Renal cortical epithelial cell (primary cell): ENCODE measurements at places on chromosomes 3 and 15. TPM values are rescaled to one million over a fixed set of nuclear protein-coding genes. Genes with fewer than 3 reads are reported as not detected.

The SRGAP3 gene
- 5.4 and 16.0 TPM in 2 replicates for total RNA-seq

The CDC25A gene
- 3.2 and 7.3 TPM in 2 replicates for total RNA-seq

The ALPK3 gene
- total RNA-seq: 16.0 and 79.8 TPM in 2 replicates

The MITF gene
- 46.7 and 109 TPM in 2 replicates for total RNA-seq

The C3orf22 gene
- not detected in 2 replicates for total RNA-seq

The PLSCR2 gene
- 1.4 TPM in 1 of 2 replicates, not detected in the other for total RNA-seq

The ANKRD34C gene
- not detected in 2 replicates for total RNA-seq

The PPP4R2 gene
- total RNA-seq: 99.5 and 116 TPM in 2 replicates

The MOBP gene
- total RNA-seq: 1.6 TPM in 1 of 2 replicates, not detected in the other

The PDE12 gene
- total RNA-seq: 19.8 and 27.3 TPM in 2 replicates

The HYAL1 gene
- 7.3 and 22.8 TPM in 2 replicates for total RNA-seq

The BSN gene
- 0.25 TPM in 1 of 2 replicates, not detected in the other for total RNA-seq

DNA sequence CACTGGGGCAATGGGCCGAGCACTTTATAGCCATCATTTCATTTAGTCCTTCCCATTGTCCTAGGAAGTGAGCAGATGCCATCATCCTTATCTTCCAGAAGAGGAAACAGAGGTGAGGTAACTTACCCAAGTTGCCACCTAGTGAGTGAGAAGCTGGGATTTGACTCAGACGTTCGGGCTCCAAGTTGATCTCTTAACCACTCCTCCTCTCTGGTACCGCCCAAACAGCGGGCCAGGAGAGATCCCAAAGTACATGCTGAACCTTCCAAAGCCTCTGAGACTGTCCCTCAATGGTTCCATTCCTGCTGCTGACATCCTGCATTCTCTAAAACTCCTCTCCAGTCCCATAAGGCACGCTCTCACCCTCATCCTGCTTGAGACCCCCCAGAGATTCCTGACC is 56.2 kb downstream of the EXOG start:
- DNase-seq: no peak

GRCh38 chr15:78358102-78358870 is 18.1 kb downstream of the CRABP1 start:
- DNase-seq: no peak

DNA sequence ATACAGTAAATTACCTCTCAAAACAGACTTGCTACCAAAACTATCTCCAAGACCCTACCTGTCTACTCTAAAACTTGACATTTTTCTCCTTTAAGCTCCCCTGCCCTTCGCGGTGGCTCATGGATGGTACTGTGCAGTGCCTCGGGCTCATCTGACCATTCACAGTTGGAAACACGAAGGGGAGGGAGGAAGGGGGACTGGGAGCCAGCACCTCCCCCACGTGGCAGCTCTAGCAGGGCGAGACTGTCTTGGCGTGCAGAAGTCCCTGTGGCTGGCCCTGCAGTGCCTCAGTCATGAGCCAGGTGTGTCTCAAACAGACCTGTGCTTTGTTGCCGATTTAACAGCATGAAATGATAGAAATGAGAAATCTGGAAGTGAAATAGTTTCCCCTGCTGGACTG is 372.0 kb downstream of the GABRG3 start:
- no peak for DNase-seq

DNA sequence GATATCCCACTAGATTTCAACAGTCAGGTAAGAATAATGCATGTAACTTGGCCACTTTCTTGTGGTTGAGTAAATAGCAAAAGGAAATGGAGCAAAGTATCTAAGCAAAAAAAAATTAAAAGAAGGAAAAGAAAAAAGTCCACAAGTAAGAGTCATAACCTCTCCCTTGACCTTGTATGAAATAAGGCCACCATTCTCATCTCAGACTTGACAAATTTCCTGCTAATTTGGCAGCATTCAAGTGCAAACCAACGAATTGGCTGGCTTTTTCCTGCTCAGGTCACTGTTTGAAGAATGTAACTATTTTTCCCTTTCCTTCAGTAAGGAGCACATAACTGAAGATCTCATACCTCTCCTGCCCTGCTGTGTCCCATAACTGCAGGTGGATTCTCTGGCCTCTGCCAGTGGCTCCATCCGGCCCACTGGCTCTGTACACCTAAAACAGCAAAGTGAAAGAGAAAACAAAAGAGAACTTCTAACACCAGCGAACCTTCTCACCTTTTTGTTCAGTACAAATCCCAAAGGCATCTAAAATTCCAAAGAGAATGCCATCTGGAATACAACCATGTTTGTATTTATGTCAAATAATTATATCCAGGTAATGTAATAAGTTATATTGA is 33.4 kb upstream of the RSL24D1 start:
- peak; percentile 55 for DNase-seq

GRCh38 chr3:169931747-169932520 is 20.6 kb downstream of the SAMD7 start:
- DNase-seq: no peak

GRCh38 chr15:88491158-88491557 is 23.6 kb downstream of the MRPS11 start:
- DNase-seq: no peak

GRCh38 chr3:174417573-174417972 is 441.6 kb upstream of the NAALADL2 start:
- no peak for DNase-seq

GRCh38 chr15:47139965-47140364 is 577.3 kb upstream of the SEMA6D start:
- no peak for DNase-seq

DNA sequence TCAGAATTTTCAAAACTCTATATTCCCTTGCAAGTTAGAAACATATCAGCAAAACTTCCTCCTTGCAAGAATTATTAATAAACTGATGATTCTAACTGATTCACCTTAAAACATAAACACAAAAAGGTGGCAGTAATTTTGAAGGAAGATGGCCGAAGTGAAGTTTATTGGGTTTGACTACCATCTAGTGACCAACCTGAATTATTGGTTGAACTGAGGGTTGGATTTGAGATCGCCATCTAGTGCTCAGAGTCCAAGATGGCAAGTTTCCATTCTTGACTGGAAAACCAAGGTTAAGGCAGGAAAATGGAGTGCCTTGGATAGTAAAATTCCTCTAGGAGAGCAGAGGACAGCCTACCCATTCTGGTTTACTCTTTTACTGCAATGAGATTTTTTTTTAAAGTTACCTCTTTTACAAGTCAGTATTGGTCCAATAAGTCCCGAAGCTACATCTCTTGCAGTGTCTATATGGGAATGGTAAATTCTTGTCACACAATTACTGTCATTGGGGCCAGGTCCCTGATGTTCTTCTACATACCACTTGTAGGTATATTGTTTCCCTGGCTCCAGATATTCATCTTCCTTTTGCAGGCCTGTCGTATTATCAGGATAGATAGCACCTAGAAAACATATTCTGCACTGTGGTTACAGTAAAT is 51.6 kb upstream of the CP start:
- DNase-seq: peak; percentile 86

DNA sequence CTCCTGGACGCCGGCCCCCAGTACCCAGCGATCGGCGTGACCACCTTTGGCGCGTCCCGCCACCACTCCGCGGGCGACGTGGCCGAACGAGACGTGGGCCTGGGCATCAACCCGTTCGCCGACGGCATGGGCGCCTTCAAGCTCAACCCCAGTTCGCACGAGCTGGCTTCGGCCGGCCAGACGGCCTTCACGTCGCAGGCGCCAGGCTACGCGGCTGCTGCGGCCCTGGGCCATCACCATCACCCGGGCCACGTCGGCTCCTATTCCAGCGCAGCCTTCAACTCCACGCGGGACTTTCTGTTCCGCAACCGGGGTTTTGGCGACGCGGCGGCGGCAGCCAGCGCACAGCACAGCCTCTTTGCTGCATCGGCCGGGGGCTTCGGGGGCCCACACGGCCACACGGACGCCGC is 956 bp downstream of the ZIC1 start:
- DNase-seq: no peak

- DNase-seq: no peak
These were observed 54.2 kb downstream of the SENP2 start for GRCh38 chr3:185640308-185640707.

GRCh38 chr3:33170531-33170930 is 48.1 kb downstream of the SUSD5 start:
- no peak for DNase-seq

DNA sequence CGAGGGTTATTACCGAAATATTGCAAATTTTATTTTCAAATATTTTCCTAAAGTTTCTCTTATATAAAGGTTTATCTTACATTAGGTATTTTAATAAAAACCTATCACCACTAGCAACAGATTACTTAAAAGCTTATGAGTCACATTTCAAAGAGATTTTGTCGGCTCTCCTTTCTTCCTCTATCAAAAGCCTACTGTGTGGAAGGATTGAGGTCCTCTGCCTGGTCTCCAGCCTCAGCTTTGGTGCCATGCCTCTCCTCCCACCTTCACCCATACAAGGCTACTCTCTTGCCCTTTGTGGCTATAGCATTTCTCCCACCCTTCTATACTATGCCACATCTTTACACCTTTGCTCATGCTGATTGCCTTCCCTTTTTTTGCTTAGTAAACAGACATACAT is 199.3 kb downstream of the TNIK start:
- DNase-seq: no peak

GRCh38 chr3:89699771-89700170 is 592.4 kb downstream of the EPHA3 start:
- no peak for DNase-seq

- DNase-seq: no peak
These were observed 4.3 kb downstream of the SLC51A start for GRCh38 chr3:196220587-196220986.

GRCh38 chr3:170642882-170643601 is 57.2 kb upstream of the SLC7A14 start:
- DNase-seq: no peak

- DNase-seq: no peak
These were observed 85.2 kb downstream of the FMN1 start for GRCh38 chr15:33109345-33109744.

DNA sequence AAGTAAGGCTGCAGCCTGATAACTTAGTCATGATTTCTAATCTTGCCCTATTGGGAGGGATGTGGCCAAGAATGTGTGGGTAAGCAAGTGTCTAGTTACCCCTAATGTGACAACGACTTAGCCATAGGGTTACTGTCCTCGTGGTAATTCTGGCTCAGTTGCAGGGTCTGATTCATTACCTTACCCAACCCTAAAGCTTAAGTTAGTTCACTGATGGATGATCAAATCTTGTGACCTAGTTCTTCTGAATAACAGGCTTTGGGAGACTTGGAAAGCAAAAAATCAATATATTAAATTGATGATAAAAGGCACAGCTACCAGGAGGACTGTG is 1.6 kb upstream of the INTS14 start:
- DNase-seq: peak; percentile 50

DNA sequence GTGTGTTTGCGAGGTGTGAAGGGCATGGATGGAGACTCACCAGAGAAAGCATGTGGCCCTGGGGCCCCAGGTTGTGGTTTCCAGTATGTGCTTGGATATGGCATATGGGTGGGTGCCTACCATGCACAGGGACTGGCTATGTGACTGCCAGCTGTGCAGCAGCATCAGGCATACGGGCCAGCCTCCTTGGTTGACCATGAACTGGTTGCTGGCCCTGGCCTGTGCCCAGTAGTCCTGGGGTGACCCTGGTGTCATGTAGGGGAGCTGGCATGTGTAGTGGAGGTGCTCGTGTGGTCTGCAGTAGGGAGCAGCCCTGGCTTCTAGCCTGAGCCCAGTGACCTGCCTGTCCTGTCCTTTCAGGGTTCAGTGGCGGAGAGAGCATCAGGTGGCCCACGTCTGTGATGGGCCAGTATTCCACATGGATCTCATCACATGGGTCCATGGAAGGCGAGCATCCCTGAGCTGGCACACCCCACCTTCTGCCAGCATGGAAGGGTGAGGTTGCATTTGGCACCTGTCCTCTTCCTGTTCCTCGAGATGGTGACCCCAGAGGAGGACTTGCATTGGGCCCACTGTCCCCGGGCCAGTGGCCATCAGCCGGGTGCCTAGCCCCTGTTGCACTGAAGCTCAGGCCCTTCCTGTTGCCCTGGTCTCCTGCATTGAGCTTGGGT is 228.9 kb downstream of the SNRPN start:
- DNase-seq: no peak

DNA sequence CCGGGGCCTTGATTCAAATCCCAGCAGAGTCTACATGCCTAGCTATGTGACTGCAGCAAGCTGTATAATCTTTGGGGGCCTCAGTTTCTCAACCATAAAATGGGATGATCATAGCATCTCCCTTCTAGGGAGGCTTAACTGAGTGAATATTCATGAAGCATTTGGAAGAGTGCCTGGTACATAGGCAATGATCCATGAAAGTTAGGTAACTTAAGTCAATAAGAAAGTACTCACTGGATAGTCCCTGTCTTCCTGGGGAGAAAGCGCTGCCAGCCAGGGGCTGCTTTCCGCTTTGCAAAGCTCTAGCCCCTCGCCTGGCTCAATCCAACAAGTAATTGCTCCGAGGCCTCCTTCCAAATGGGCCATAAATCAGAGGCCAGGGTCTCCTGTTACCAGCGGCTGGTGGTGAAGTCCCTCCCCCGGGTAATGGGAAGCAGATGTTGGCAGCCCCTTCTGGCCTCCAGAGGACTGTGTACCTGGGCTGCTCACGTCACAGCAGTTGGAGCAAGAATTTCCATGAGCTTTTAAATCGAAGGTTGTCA is 521.9 kb upstream of the PROK2 start:
- peak; percentile 89 for DNase-seq

- no peak for DNase-seq
These were observed 82.8 kb downstream of the LRTM1 start for GRCh38 chr3:54845011-54845410.

GRCh38 chr3:110813541-110813940 is 258.1 kb upstream of the NECTIN3 start:
- DNase-seq: no peak

DNA sequence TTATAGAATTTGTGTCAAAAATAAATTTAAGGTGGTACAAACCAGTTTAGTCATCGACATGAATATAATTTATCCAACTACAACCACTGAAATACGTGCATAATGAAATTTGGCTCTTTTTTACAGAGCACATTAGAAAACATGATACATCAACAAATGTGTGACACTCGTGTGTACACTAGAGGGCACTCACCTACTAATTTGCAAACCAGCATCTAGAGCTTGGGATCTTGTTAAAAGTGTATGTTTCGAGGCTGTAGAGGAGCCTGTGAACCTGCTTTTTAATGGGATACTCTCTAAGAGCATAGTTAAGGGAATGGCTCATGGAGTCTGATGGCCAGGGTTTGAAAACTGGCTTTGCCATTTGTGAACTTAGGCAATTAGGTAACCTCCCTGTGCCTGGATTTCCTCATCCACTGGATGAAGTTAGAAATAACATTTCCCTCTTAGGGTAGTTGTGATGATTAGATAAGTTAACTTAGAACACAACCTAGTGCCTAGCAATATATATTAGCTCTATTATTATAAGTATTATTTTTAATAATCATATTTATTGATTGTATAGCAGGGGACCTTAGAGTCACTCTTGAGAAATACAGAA is 8.8 kb upstream of the CPOX start:
- DNase-seq: peak; percentile 79
